ENCODE measurements at places on chromosomes 16 and 17.

- no peak for DNase-seq
These were observed 19.9 kb downstream of the CYB5D2 start for GRCh38 chr17:4162775-4163466.

GRCh38 chr17:2235792-2236366 is 67.7 kb downstream of the SMG6 start:
- DNase-seq: no peak

GRCh38 chr16:89197033-89197632 is 3.2 kb downstream of the SLC22A31 start:
- no peak for DNase-seq

DNA sequence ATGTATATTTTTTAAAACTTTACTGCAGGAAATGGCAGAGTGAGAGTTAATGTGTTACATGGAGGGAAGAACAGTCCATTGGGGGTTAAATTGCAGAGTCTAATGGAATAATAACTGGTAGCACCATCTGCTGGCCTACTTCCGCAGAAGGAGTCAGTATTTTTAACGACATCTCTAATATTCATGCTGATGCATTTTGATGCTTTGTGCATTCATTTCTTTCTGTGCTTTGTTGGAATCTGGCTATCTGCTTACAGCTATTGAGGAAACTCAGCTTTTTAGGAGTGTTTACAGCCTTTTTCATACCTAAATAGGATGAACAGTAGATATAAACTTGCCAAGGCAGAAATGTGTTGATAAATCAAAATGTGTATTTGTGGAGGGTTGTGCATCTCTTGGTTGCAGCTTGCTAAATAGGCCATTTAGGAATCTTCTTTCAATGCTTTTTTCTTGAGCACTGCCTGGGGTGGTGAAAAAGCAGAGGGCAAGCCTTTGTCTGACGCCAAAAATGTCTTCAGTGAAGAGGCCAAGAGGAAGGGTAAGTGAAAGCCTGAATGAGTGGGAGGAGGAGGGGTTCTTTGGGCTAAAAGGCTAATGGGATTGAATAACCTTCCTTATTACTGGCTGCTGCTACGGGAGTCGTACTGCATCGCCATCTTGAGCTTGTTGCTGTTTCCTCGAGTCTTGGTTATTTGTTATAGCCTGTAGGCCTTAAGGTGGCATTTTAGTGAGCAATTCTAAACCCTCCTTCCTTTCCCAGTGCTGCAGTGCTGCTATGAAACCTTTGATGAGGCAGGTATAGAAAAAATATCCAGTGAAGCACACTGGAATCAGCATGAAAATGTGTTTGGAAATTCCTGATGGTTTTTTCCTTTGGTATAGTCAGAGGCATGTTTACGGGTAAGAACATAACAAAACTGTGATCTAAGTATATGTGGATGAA is 153.3 kb downstream of the CHD9 start:
- peak; percentile 77 for DNase-seq

GRCh38 chr17:39016193-39017153 is 49.3 kb upstream of the FBXO47 start:
- DNase-seq: no peak

DNA sequence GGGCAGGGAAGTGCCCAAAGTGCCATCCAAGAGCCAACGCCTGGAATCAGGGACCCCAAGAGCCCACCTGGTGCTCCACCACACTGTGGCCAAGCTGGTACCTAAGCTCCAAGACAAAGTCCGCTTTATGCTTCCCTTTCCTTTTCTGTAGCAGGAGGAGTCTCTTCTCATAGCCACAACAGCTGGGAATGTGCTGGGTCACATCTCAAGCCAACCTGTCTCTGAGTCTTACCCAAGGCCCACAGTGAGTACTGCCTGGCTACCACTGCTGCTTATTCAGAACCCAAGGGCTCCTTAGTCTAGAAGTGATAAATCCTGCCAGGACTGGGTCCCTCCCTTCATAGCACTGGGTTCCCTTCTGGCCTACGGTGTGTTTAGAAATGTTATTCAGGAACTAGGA is 49.8 kb downstream of the ERCC4 start:
- DNase-seq: no peak

GRCh38 chr16:8026450-8026849 is 563.9 kb downstream of the TMEM114 start:
- peak; percentile 3 for DNase-seq

DNA sequence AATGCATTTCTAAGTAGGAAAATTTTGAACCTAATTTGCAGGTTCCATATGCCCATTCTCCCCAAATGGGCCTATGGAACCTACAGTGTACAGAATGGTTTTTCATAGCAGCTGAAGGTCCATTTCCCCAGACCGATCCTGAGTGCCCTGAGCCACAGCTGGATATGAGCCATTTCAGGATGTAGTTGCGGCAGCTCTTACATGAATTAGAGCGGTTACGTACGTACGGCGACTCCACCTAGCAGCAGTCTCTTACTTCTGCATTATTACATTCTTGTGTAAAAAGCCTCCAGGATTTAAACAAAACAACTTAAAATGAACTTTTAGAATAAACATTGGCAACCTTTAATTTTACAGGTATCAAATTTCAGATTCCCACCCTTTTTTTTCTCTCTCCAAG is 225.3 kb downstream of the SNX29 start:
- no peak for DNase-seq

GRCh38 chr17:74746376-74746775 is 2.1 kb upstream of the NHERF1 start:
- no peak for DNase-seq

DNA sequence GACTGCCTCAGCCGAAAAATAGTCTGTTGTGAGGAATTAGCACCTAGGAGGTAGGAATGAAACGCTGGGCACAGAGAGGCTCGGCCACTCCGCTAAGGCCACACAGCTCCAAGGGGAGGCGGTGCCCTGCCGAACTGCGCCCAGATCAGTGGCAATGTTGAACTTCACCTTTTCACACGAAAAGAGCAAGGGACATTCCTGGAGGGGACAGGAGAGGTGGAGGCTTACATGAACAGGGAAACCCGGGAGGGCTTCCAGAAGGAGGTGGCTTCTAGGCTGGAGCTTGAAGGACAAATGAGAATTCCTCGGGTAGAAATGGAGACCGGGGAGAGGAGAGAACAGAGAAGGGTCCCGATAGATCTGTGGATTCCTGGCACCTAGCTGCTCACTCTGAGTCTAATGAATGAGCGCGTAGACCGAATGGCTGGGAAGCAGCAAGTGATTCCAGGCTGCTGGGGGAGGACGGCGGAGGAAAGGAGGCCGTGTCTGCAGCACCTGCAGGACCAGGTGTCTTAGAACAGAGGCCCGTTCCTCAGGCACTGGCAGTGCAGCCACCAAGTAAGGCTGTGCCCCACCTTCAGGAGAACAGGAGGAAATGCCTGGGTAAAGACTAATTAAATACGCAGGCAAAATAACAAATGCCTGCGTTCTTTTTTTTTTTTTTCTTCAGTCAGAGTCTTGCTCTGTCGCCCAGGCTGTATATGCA is 722 bp upstream of the SLC38A10 start:
- DNase-seq: no peak

DNA sequence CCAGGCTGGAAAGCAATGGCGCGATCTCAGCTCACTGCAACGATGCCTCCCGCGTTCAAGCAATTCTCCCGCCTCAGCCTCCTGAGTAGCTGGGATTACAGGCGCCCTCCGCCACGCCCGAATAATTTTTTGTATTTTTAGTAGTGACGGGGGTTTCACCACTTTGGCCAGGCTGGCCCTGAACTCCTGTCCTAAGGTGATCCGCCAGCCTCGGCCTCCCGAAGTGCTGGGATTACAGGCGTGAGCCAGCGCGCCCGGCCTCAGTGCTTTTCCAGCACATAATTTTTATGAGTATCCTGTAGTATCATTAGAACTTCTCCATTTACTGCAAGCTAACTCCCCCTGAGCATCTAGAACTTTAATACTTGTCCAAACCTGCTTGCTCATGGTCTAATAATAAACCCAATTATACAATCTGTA is 1.8 kb downstream of the UBE2G1 start:
- DNase-seq: no peak

DNA sequence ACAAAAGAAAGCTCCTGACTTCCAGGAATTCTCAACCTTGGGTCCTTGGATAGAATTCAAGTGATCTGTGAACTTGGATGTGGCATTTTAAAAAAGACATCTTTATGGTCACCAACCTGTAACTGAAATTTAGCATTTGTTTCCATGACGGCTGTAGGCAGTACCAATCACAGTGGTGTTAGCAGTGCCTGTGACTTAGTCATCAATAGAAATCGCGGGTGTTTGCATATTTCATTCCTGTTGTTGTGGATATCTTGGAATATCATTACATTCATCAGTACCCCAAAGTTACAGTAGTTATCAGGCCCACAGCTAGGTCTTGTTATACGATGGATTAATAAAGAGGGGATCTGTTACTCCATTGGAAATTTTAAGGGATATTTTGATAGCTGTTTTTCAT is 81.6 kb downstream of the CMIP start:
- DNase-seq: no peak

DNA sequence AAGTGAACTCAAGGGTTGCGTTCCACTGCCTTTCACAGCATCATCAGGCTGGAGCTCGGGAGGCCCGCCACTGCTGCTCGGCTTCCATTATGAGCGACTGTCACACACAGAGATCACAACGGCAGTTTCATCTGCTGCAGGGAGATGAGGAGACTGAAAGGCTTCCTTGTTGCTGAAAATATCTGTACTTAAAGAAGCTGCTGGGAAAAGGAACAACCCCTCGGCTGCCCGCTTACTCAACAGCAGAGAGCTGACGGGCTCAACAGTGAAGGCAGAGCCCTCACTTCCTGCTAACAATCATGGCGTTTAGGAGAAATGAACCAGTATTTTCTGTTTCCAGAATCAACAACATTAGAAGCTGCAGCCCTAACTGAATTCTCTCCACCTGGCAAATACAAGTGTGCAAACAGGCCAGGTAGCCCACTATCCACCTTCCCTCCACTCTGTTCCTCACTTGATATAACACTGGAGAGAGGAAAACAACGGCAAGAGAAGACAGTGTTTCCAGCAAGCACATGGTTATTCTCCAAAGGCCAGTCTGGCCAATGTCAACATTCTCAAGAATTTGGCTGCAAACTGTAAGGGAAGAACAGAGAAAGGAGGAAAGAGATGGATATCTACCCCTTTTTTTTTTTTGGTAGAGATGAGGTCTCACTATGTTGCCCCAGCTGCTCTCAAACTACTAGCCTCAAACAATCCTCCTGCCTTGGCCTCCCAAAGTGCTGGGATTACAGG is 33.7 kb downstream of the MBTPS1 start:
- no peak for DNase-seq

- DNase-seq: no peak
These were observed 807.1 kb downstream of the KCNJ2 start for GRCh38 chr17:70976447-70976846.

DNA sequence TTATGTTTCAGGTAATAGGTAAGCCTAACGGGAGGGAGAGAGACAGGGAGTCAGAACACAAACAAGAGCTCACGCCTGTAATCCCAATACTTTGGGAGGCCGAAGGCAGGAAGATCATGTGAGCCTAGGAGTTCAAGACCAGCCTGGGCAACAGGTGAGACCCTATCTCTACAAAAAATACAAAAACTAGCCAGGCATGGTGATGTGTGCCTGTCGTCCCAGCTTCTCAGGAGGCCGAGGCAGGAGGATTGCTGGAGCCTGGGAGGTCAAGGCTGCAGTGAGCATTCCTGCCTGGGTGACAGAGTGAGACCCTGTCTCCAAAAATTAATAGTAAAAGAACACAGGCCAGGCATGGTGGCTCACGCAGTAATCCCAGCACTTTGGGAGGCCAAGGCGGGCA is 27.4 kb downstream of the YWHAE start:
- no peak for DNase-seq

DNA sequence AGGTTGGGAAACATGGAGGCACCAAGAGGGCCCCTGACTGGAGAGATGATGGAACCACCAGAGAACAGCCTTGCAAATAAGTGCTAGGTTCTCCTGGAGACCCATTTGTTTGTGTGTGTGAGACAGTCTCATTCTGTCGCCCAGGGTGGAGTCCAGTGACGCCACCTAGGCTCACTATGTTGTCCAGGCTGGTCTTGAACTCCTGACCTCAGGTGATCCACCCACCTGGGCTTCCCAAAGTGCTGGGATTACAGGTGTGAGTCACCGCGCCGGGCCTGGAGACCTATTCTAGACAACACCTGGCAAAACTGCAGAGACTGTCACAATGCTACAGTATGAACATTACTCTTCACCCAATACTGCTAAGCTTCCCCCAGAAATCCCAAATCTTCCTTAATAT is 1.5 kb downstream of the NPLOC4 start:
- DNase-seq: no peak

DNA sequence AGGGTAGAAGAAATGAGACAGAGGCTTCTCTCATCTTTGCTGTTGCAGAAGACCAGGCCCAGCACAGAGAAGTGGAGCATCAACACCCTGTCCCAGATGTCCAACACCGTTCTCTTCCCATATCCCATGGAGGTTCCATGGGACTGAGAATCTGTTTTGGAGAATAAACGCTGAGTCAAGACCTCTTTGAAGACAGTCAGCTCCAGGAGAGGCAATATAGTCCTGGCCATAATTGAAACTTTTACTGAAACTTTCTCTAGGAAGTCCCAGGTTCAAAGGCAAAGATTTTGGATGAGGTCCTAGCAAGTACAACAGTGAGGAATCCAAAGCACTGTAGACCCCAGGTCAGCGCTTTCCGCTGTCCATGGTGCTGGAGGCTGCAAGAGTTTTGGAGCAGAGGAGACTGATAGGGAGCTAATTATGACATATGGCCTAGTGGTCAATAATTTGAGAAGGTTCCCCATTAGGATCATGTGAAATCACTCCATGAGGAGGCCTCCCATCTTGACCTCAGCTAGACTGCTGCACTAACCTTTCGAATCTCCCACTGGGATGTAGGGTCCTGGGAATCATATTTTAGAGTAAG is 36.0 kb downstream of the OSBPL7 start:
- DNase-seq: no peak

DNA sequence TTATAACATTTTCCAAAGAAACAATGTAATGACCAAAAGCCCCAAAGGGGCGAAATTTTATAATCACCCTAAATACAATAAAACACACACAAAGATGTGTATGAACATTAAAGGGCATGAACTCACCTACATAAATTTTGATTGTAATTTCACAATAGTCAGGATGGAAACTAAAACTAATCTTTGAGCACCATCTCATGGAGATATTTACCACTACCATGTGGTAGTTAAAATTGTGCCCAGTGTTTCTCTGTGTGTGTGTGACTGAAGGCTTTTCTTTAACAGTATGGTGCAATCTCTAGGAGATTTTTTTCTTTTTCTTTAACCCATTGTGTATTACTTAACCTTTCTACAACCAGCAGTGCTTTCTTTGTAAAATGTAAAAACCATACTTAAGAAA is 19.7 kb upstream of the MEIOC start:
- DNase-seq: no peak

- DNase-seq: no peak
These were observed 32.8 kb downstream of the FBXO31 start for GRCh38 chr16:87350681-87351319.

- no peak for DNase-seq
These were observed 496.5 kb upstream of the CDH11 start for GRCh38 chr16:65618333-65618732.

DNA sequence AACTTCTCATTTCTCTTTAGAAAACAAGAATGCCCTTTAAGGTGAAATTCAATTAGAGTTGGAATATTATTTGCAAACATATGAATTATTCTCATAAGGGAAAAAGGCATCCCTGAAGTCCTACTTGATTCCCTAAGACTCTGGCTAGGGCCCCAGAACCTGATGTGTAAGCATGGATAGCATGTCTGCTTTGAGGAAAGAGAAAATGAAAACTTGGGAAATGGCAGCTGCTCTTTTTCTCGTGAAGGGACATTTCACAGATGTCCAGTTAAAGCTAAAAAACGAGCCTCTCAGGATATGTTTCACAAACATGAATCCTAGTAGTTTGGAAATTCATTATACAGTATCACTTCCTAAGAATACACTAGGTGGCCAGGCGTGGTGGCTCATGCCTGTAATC is 112.3 kb upstream of the CLEC3A start:
- DNase-seq: no peak
